T-cell (primary cell): ENCODE measurements at places on chromosomes 12 and 14.

GRCh38 chr12:88273875-88274274 lies 131.8 kb downstream of the TMTC3 start:
- H3K36me3 ChIP-seq, result no peaks in the 10 kb centered on the region
- H3K4me1 ChIP-seq, result no peaks in the 10 kb centered on the region
- H3K27ac ChIP-seq, result no peak overlapping the region
- H3K27me3 ChIP-seq, result no peaks in the 10 kb centered on the region
- no peak overlapping the region for H3K4me3 ChIP-seq
- no peak for DNase-seq

DNA sequence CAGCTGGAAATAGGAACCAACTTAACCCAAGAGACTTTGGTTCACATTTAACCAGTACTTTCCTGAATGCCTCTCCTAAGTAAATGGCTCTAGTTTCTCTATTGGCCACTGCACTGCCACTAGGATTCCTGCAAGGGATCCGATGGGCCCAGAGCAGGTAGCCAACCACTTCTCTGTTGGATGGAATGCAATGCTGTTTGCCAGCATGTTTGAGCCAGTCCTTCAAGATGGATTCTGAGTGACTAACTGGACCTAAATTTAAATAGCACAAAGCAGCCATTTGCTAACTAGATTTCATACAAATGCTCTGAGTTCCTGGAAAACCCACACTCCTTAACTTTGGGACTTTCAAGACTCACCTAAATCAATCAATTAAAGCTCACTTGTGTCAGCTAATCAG lies 9.5 kb upstream of the CLEC2D start:
- DNase-seq, result no peak
- H3K4me1 ChIP-seq, result peaks cover 53% of the 10 kb centered on the region
- peaks cover 89% of the 10 kb centered on the region for H3K36me3 ChIP-seq
- H3K4me3 ChIP-seq, result no peak overlapping the region
- H3K27me3 ChIP-seq, result no peaks in the 10 kb centered on the region

GRCh38 chr12:54879150-54879549 lies 24.8 kb downstream of the MUCL1 start:
- no peak for DNase-seq
- no peaks in the 10 kb centered on the region for H3K36me3 ChIP-seq
- H3K4me3 ChIP-seq, result no peak overlapping the region
- H3K4me1 ChIP-seq, result no peaks in the 10 kb centered on the region

GRCh38 chr12:1533205-1533601 lies 61.2 kb downstream of the FBXL14 start:
- H3K4me1 ChIP-seq, result peaks cover 44% of the 10 kb centered on the region
- H3K27ac ChIP-seq, result no peak overlapping the region
- peaks cover 23% of the 10 kb centered on the region for H3K27me3 ChIP-seq
- DNase-seq, result no peak
- no peaks in the 10 kb centered on the region for H3K36me3 ChIP-seq
